ENCODE measurements at places on chromosomes 2 and 18.

- no peak for DNase-seq
Measured at GRCh38 chr2:219565130-219566080, 5.9 kb downstream of the OBSL1 start.

DNA sequence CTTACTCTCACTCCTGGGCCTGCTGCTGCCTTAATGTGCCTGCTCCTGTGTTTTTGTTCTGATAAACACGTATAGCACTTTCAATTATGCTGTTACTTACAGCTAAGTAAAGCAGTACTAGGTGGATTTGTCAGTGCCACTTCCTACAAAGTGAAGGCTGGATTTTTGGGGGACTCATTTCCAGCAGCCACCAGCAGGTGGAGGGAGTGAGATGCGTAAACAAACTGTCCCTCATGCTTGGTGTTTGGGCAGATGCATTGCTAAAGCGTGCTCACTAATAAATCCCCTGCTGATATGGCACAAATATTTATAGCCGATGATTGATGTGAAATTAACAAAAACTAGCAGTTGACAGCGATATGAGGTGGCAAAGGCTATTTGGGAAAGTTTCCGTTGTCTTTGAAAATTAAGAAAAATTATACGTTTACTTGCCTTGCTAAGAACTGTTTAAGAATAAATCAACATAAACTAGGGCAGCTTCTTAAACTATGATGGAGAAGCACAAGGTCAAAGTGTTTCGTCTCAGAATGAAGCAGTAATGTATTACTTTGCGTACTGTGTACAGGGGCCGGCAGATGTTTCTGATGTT lies 101.7 kb downstream of the AGAP1 start:
- peak; percentile 76 for DNase-seq

DNA sequence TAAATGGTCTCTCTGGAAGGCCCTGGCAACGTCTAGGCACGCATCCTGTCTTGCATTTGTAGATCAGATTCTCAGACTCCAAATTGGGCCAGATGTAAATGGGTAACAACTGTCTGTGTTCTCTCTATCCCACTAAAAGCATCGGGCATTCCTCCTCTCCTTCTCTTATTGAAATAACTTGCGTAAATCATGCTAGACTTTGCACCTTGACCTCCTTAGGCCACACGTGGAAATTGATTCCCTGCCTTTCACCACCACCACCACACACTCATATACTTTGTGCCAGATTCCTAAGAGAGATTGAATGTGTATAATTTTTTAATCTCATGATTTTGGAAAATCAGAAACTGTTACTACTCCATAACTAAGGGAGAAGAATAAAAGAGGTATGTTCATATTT lies 21.3 kb downstream of the MAPRE3 start:
- DNase-seq: no peak

DNA sequence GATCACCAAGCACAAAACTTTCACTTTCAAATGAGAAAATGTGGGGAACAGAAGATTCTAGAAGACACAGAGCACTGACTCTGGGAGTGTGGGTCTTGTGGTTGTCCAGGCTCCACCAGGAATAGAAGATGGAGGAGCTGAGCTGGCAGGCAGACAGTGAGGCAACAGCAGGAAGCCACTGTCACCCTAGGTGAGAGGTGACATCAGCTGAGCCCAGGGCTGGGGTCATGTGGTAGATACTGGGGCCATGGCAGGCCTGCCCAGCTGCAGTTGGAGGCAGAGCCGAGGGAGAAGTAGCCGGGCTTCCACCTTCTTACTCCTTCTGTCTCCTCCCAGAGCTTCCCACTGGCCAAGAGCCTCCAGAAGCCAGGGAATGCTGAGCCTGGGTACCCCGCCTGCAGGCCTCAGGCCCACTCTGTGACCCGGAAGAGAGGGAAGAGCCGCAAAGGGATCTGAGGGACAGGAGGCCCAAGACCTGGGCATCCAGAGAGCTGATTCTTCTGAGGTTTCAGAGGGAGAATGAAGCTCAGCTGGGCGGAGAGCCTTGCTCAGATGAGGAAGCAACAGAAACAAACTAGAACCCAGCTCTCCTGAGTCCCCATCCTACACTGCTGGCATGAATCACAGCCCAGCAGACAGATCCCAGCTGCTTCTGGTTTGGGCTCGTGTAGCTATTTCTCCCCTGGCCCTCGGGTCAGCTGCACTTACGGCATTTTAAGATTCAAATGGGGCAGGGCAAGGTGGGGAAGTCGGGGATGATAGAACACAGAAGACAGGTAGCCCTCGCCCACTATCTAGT lies 39.8 kb upstream of the ASAP2 start:
- no peak for DNase-seq

DNA sequence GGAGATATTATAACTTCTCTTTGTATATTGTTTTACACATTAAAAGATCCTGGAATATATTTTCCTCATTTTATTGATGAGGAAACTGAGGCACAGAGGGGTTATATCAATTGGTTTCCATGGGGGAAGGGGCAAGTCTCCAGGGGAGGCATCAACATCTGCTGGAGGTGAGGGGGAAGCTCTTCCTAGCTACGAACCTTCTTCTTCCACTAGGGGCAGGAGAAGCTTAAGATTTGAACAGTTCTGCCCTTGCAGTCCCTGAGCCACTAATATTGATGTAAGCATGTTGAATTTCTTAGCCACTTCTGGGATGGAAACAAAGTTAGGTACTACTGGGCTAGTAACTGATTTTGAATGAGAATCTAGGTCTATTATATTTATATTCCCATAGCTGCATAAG lies 140.1 kb upstream of the AQP4 start:
- DNase-seq: no peak

All from AG08395 (cell line).